Stimulated activated CD4-positive, alpha-beta T cell treated with anti-CD3 and anti-CD28 coated beads, TNF-alpha, amount 100 ng/mL, for 48 hours (primary cell): ENCODE measurements at places on chromosomes 1 and 21.

- DNase-seq = no peak
Measured at GRCh38 chr1:221732052-221732451, 9.8 kb downstream of the DUSP10 start.

GRCh38 chr1:18020021-18020817 is 87.4 kb upstream of the IGSF21 start:
- no peak for DNase-seq

GRCh38 chr1:41919764-41920397 is 1.2 kb upstream of the HIVEP3 start:
- DNase-seq = peak; percentile 82

DNA sequence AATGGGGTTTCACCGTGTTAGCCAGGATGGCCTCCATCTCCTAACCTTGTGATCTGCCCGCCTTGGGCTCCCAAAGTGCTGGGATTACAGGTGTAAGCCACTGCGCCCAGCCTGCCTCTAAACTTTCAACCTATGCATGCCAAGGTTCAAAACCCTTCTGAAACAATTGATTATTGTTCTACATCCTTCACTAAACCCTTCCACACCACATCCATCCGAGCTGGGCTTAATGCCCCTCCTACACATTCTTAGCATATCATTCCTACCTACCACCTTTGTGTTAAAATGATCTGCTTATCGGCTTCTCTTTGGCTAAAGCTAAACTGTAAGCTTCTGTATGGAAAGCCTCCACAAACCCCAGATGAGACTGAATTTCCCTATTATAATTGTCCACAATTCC is 40.8 kb upstream of the DOCK7 start:
- DNase-seq = no peak

- DNase-seq = no peak
Measured at GRCh38 chr21:38625000-38625399, 126.7 kb upstream of the ERG start.

GRCh38 chr1:19435181-19435580 is 50.2 kb downstream of the CAPZB start:
- no peak for DNase-seq

DNA sequence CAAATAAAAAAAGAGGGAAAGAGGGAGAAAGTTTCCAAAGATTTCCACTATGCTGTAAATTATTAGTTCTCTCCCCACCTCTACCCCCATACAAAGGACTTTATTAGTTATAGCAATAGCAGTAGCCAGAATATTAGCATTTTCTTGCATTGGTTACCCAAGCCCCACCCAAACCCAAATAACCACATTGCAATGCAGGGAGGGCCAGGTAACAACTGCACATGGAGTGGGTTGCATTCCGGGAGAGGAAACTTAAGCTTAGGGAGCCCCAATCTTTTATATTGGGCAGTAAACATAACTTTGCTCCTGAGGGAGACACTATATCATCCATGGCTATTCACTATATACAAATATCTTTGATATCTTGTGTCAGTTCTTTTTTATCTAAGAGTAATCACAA is 6.0 kb downstream of the ADIPOR1 start:
- DNase-seq = no peak

- DNase-seq = no peak
Measured at GRCh38 chr1:30324251-30325084, 398.9 kb downstream of the MATN1 start.

DNA sequence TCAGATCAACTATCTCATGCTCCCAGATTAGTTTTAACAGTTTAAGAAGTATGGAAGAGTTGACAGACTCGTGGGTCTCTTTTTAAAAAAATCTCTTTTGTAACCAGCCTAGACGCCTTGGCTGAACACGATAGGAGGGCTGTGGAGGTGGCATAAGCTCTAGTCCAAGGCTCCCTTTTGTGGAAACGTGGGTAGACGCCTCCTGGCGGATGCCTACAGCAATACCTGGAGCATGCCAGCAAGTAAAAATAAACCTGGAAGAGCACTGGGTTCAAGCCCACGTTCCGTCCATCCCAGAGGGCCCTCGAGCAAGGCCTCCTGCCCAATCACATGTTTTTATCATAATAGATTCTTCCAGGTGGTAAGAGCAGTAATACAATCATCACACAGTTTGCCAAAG is 87.9 kb downstream of the RGS7 start:
- DNase-seq = no peak

- no peak for DNase-seq
Measured at GRCh38 chr1:30842697-30843354, 65.7 kb downstream of the SDC3 start.

- DNase-seq = no peak
Measured at GRCh38 chr1:17084787-17085186, 31.0 kb upstream of the SDHB start.

GRCh38 chr1:148372731-148373130 is 110.4 kb downstream of the PPIAL4G start:
- DNase-seq = no peak

- DNase-seq = no peak
Measured at GRCh38 chr1:110111081-110111480, 1.2 kb upstream of the UBL4B start.

GRCh38 chr1:65011983-65012382 is 45.6 kb upstream of the JAK1 start:
- DNase-seq = no peak

DNA sequence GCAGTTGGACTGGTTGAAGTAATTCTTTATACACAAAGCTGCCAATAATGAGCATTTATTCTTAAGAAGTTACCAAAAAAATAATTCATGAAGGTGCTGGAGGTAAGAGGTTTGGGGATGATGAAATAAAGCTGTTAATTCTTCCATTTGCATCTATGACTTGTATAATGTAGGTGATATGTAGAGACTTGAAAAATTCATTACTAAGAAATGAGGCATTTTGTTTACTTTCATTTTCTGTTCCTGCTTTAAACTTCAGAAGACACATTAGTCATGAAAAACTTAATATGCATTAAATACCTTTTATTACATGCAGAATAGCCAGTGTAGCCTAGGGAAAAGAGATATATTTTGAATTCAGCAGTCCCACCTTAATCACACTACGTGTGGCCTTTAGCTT is 214.2 kb downstream of the SLC44A5 start:
- no peak for DNase-seq

DNA sequence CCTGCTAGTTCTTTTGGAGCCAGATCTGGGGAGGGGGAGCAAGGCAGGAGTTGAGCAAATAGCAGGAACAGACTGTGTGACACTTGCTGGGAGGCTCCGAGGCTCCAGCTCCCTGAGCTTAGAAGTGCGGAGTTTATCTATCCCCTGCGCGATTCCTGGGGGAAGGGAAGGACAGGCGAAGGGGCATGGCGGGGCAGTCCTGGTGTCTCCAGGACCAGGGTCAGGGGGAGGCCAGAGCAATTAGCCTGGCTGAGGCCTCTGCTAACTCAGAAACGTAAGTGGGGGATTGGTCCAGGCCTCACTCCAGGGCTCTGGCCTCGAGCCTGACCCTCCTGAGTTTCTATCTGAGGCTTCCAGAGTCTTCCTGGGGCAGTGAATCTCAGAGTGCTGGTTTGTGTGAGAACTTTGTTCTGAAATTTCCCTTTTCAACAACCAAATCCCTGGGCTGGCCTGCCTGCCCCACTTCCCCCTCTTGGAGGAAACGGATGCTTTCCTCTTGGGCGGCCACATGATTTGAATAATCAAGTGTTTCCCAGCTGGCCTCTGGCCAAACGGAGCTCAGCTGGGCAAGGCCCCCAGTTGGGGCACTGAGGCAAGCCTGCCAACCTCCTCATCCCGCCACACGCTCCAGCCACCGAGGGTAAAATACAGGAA is 15.6 kb downstream of the ALPL start:
- no peak for DNase-seq

- no peak for DNase-seq
Measured at GRCh38 chr1:30904962-30905335, 3.6 kb downstream of the SDC3 start.

GRCh38 chr1:245873883-245874671 is 633.0 kb downstream of the SMYD3 start:
- DNase-seq = no peak

GRCh38 chr1:21165646-21166045 is 11.1 kb downstream of the EIF4G3 start:
- no peak for DNase-seq

DNA sequence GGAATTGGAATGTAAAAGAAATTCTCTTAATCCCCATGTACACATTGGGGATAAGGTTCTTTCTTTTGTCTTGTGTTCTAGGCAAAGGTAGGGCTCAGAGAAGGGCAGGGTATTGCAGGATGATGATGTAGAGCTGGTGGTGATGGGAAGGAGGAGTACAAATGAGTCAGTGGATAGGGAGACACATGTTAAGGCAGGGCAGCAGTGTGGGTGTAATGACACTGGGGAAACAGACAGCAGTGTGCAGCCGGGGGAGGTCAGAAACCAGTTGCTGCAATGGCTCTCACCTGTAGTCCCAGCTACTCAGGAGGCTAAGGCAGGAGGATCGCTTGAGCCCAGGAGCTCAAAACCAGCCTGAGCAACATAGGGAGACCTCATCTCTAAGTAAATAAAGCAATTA is 5.1 kb downstream of the NLRP3 start:
- DNase-seq = no peak

GRCh38 chr1:31105646-31106045 is 40.1 kb upstream of the PUM1 start:
- no peak for DNase-seq

- DNase-seq = peak; percentile 39
Measured at GRCh38 chr21:42614811-42615351, 38.5 kb upstream of the PDE9A start.

DNA sequence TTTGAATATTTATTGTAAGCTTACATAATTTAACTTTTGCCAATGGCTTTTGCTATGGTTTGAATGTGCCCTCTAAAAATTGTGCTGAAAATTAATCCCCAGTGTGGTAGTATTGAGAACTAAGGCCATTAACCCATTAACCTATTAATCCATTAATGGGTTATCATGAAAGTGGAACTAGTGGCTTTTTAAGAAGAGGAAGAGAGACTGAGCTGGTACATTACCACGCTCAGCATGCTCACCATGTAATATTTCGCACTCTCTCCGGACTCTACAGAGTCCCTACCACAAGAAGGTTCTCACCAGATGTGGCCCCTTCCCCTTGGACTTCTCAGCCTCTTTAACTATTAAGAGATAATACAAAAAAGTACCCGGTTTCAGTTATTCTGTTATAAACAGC is 164.4 kb upstream of the ZRANB2 start:
- no peak for DNase-seq

DNA sequence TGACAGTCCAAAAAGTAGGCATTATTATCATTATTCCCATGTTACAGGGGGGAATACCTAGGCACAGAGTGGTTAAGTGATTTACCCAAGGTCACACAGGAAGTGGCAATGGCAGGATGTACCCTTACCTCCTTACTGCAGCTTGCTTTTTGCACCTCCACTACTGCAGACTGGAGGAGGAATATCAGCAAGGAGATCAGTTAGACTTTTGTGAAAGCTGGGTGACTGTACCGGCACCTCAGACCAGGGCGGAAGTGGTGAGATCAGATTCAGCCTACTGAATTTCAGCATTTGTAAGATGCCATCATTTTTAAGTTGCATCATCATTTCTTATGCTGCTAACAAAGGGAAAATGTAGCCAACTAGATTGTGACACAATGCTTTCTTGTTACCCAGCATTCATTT is 4.5 kb downstream of the ADARB1 start:
- DNase-seq = peak; percentile 73

GRCh38 chr1:211609120-211610024 is 30.4 kb upstream of the SLC30A1 start:
- no peak for DNase-seq

DNA sequence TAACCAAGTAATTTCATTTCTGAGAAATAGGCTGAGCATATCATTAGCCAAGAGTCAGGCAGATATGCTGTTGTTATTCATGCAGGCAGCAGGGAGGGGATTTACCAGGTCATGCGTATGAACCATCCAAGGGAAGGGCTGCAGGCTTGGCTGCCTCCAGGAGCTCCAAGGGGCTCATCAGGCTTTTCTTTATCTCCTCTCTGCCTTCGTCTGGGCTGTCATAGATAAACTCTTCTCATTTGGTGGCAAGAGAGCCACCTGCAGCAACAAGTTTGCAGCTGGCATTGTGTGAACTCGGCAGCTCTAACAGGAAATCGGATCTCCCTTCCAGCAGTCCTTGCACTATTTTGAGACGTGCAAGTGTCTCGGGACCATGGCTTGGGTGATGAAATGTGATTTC is 7.5 kb downstream of the CCDC27 start:
- DNase-seq = no peak

GRCh38 chr1:91803847-91804545 is 82.0 kb downstream of the TGFBR3 start:
- DNase-seq = peak; percentile 66

DNA sequence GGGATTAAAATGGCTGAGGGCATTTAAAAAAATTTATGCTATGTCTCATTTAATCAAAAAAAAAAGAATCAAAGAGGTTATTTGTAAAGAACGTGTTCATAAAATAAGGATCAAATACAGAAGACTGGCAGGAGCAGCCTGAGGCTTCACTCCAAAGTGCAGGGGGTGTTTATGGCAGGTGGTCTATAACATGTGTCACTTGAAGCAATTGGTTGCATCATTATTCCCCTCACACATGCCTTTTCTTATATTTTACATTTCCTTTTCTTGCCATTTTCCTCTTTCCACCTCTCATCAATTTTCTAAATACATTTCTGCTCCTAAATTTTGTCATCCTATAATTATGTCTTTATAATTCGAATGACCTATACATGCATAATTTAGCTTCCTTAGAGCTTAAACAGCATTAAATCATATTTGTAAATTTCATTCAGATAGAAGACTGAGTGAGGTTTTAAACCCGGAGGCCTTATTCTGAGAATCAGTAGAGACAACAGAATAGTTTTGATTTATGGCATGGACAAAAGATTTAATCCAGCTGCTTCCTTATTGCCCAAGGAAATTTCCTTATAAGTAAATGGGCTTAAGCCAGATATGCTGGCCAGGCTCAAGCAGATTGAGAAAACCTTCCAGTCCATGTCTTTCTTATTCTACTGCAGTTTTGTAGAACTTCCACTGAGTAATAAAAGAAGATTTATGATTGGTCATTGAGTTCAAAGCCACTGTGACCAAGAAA is 322.8 kb downstream of the TGFB2 start:
- DNase-seq = no peak

DNA sequence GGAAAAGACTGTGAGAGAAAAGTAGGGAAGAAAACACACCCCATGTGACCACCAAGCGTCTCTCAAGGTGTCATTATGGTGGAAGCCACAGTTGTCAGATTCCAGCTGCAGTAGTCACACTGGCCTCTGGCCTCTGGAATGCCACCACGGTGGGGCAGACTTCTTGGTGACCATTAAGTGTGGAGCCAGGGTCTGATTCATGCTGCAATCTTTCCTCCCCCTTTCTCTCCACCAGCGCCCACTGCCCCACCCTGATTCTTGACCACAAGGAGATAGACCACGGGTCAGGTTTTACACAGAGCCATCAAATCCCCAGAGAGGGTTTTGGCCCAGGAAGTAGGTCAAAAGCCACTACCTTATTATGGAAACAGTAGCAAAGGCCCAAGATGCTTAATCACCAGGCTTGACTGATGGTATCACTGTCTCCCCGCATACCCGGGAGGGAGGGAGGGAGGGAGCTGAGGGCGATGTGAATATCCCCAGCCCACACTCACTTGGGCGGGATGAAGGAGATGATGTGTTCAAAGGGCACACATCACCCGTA is 52.7 kb upstream of the GRHL3 start:
- DNase-seq = no peak
